Activated CD4-positive, alpha-beta memory T cell treated with anti-CD3 and anti-CD28 coated beads for 36 hours (primary cell): ENCODE measurements at places on chromosomes 3 and 15. TPM values are rescaled to one million over a fixed set of nuclear protein-coding genes. Genes with fewer than 3 reads are reported as not detected.

DNA sequence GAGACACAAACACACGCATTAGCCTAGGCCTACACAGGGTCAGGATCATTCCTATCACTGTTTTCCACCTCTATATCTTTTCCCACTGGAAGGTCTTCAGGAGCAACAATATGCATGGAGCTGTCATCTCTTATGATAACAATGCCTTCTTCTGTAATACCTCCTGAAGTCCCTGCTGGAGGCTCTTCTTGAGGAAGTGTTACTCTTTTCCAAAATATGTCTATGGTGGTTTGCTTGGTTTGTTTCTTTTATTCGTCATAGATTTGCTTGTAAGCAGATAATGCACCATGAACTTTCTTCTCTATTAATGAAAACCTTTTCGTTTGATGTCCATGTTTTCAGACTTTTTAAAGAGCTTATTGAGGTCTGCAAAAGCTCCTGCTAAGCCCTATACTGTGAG lies 109.3 kb downstream of the GMPS start:
- no peak for DNase-seq

DNA sequence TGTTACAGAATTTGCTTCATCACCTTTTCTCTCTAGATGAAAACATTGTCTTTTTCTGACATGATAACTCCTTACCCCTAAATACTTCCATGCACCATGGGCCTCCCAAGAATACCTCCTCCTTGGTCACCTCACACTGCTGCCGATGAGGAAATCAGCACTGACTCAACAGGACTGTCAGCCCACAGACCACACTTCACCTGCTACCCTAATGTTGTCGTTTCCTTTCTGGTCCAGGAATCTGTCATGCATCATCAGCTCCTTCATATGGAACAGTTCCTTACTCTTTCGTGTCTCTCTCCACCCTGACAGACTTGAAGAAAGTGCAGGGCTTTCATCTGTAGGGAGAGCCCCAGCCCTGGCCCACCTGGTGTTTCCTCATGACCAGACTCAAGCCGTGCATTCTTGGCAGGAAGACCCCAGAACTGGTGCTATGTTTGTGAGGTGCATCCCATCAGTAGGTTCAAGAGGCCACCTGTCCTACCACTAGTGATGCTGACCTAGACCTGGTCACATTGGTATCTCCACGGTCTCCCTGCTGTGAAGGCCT lies 41.1 kb upstream of the PLXNA1 start:
- DNase-seq = no peak

DNA sequence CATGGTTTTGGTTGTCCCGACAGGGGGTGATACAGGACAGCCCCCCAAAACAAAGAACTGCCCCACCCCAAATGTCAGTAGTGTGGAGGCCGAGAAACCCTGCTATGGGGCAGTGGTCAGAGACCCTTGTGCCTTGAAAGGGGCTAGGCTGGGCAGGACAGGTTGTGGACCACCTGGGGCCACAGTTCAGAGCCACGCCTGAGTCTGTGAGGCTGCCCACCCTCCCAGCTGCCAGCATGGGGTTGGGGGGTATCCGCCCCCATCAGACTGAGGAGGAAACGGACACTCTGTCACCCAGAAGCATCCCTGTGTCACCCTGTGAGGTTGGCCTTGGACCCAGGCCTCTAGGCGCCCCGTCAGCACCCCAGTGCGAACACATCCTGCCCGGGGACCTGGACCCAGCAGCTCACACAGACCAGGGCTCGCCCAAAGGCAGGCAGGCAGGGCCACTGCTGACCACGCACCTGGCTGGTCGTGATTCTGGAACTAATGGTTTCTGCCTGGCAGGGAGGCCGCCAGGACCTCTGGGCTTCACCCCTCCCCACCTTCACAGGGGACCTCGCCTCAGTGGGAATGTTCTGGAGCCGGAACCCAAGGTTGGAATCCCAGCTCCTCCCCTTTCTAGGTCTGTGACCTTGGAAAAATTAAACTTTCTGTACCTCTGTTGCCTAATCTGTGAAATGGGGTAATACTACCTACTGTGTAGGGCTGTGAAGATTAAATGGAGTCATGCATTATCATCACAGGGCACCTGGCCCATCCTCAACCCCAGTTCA lies 1.4 kb downstream of the SLC41A3 start:
- no peak for DNase-seq

GRCh38 chr15:76802411-76802810 lies 102.7 kb downstream of the SCAPER start:
- no peak for DNase-seq

GRCh38 chr3:83559082-83559481 lies 1399.7 kb upstream of the CADM2 start:
- DNase-seq = no peak

GRCh38 chr15:77521206-77521605 lies 100.5 kb downstream of the HMG20A start:
- DNase-seq = no peak

DNA sequence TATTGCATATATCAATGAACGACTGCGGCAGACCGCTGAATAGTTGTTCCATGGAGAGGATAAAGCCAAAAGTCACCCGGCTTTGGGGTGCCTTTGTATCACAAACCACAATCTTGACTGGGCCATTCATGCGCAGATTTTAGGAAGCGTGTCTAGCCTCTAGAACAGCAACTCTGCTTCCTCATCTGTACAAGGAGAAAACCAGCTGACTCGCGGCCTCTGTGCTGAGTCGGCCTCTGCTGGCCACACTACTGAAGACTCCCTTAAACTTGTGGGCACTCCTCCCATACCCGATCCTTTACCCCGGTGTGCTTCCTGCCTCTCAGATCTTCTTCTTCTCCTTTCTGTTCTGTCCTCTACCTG lies 872 bp downstream of the DLEC1 start:
- peak; percentile 77 for DNase-seq

GRCh38 chr3:15347737-15348110 lies 15.3 kb upstream of the SH3BP5 start:
- DNase-seq = no peak

DNA sequence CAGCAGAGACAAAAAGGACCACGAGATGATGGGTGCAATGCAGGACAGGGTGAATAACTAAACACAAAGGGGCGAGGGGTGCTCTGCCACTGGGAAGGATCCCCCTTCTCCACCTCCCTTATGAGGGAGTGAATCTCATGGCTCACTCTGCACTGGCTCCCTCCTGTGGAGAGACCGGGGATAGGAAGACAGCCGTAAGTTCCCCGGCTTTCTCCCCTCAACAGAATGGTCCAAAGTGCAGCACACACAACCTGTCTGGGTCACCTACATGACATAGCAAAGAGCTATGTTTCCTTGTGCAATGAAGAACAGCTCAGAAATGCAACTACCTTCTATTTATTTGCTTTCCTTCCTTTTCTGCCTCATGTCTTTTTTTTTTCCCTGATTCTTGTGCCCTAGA lies 7.8 kb upstream of the ACSBG1 start:
- peak; percentile 49 for DNase-seq

DNA sequence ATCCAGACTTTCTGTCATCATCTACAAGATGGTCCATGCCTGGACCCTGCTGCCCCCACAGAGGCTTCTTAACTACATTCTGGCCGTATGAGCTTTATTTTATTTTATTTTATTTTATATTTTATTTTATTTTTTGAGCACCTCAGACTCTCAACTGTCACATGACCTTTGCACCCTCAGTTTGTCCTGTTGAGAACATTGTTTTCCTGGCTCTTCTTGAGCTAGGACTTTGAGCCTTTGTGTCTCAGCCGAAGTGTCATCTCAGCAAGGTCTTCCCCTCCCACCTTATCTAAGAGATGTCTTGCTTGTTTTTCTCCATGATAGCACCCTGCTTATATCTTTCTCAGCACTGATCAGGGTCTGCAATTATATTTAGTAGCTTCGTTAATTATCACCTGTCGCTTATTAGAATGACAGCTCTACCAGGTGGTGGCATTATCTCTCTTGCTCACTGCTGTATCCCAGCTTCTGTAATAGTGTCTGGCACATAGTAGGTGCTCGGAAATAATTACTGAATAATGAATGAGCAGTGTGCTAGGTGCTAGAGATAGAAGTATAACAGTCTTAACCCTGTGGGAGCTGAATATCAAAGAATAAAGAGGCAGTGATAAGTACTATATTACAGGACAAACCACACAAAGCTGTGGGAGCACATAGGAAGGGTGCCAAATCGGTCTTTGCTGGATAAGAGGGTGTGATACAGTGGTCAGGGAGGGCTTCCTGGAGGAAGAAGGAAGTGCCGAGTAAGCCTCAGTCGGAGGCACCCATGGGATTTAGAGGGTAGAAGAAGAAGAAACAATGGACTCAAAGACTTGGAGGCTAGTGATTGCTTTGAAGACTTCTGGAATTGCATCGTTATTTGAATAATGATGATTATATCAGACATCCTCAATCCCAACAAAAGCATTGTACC lies 136.2 kb downstream of the ITPR1 start:
- no peak for DNase-seq

DNA sequence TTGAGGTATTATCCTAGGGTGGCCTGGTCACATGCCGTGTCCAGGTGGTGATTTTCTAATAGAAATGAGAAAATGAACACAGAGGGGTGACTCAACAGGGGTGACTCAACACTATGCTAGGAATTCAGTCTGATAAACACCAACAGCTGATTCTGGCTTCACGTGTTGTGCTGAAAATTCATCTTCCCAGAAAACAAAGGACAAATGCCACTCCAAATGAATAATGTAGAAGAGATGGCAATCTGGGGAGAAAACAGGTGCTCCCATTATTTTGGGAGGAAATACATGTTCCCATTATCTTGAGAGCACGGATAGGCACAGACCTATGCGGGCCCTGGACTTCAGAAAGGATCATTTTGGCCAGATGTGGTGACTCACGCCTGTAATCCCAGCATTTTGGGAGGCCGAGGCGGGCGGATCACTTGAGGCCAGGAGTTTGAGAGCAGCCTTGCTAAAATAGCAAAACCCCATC lies 101.2 kb upstream of the MEX3B start:
- no peak for DNase-seq

DNA sequence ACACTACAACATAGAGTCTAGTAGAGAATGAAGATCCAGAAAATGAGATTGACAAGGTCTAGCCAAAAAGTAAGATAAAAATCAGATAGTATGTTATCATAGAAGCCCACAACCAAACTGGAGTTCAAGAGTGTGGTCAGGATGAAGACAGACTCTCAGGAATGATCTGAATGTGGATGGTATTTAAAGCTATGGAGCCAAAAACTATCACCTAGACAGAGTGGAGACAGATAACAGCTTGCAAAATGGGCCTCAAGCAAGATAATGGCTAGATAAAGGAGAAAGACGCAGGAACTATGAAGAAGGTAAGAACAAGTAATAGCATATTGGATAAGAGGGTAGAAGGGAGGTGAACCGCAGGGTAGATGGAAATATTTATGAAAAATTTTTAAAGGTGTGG lies 35.4 kb downstream of the ZMAT3 start:
- DNase-seq = no peak

GRCh38 chr3:52108302-52109232 lies 45.7 kb downstream of the POC1A start:
- no peak for DNase-seq

- peak; percentile 7 for DNase-seq
These were observed 163.9 kb downstream of the SMAD6 start for GRCh38 chr15:66865622-66866611.

GRCh38 chr3:9194509-9195184 lies 54.8 kb downstream of the SRGAP3 start:
- DNase-seq = no peak

GRCh38 chr15:88802991-88803240 lies 320 bp upstream of the ACAN start:
- no peak for DNase-seq

DNA sequence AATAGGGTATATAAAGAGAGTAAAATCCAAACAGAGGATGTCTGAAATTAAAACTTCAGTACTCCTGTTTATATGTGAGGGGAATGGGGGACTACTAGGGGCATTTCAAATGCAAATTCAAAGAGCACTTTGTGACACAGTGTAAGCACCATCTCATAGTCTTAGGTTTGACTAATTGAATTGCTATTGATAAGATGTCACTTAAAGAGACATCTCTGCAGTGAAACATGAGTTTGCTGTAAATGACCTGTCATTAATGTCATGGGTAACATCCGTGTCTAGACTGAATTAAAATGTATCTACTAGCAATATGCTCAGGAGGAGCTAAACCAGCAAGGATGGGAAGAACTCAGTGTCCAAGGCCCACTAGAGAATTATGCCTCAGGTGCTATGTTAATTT lies 41.0 kb downstream of the ROBO1 start:
- no peak for DNase-seq

GRCh38 chr3:25870452-25870851 lies 80.6 kb downstream of the OXSM start:
- DNase-seq = no peak

- DNase-seq = no peak
These were observed 285.3 kb downstream of the CADM2 start for GRCh38 chr3:85244091-85244490.

GRCh38 chr3:8313560-8314267 lies 187.9 kb upstream of the LMCD1 start:
- no peak for DNase-seq

- no peak for DNase-seq
These were observed 695.4 kb upstream of the UBE2E2 start for GRCh38 chr3:22507709-22508108.

DNA sequence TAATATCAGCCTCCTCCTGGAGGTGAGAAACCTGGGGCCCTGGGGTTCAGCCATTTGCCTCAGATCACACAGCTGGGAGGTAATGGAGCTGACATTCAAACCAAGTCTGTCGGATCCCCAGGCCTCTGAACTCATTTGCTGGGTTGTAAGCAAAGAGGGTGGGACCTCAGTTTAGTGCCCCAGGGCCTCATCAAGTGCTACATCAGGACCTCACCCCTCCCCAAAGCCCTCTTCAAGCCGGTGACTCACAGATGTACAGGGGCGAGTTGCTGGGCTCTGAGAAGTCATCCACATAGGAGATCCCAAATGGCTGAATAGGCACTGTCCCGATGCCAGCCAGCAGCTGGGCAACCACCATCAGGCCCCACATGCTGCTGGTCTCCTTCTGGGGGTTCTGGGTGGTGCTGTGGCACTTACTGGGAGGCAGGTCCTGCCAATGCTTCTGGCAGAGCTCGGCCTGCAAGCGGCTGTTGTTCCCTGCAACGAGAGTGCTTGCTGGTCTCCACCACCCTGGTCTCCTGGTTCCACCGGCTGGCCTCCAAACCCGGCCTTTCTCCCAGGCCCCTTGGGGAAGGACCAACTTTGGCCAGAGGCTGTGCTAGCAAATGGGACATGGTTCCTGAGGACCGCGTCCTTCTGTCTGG lies 59.2 kb upstream of the RAB6B start:
- DNase-seq = no peak

- DNase-seq = no peak
These were observed 25.4 kb downstream of the ZIC4 start for GRCh38 chr3:147380977-147381376.

- DNase-seq = no peak
These were observed 6.1 kb downstream of the ATG3 start for GRCh38 chr3:112555535-112556170.

ERICH6 gene
- total RNA-seq = not detected

POLR2H gene
- total RNA-seq = 103 TPM

DNAH1 gene
- 13.5 TPM for total RNA-seq

FAM227B gene
- total RNA-seq = 2.8 TPM

TIGIT gene
- total RNA-seq = 63.8 TPM

TPRG1 gene
- 11.4 TPM for total RNA-seq

ARGFX gene
- total RNA-seq = not detected

MORC1 gene
- not detected for total RNA-seq

DPP8 gene
- 27.1 TPM for total RNA-seq

BLM gene
- 65.6 TPM for total RNA-seq

CAV3 gene
- total RNA-seq = not detected
